Stimulated activated CD8-positive, alpha-beta memory T cell treated with anti-CD3 and anti-CD28 coated beads, Interleukin-4, amount 100 ng/mL, for 1 hour (primary cell): ENCODE measurements at places on chromosomes 11 and 22.

- no peak for DNase-seq
Observed at GRCh38 chr11:47788181-47788580, 21.0 kb upstream of the FNBP4 start.

DNA sequence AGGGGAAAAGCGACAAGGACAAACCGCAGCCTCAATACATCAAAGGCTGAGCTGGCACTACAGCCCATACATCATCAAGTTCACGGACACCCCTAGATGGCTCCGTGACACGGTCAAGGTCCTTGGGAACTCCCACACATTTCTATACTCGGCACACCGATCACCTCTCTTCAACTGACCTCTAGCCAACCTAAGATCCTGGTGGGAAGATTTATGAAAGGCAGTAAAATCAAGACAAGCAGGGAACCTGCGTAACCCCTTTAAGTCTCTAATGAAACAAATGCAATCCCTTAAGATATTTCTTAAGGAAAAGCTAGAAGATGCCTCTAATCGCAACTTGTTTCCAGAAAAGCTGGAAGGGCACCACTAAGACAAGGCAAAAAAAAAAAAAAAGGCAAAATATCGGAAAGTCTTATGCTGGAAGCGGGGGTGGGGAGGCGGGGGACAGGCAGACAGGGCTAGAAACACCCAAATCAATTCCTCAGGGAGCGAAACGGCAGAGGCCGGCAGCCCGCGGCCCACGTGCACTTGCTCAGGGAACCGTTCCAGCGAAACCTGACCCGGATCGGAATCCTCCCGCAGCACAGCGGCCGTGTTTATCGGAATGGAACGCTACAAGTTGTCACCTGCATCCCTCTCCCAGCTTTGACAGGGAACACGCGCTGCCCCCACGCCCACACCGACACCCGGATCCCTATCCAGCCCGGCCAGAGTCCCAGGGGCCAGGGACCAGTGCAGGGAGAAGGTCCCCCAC is 1.4 kb downstream of the ARHGAP20 start:
- DNase-seq: no peak

DNA sequence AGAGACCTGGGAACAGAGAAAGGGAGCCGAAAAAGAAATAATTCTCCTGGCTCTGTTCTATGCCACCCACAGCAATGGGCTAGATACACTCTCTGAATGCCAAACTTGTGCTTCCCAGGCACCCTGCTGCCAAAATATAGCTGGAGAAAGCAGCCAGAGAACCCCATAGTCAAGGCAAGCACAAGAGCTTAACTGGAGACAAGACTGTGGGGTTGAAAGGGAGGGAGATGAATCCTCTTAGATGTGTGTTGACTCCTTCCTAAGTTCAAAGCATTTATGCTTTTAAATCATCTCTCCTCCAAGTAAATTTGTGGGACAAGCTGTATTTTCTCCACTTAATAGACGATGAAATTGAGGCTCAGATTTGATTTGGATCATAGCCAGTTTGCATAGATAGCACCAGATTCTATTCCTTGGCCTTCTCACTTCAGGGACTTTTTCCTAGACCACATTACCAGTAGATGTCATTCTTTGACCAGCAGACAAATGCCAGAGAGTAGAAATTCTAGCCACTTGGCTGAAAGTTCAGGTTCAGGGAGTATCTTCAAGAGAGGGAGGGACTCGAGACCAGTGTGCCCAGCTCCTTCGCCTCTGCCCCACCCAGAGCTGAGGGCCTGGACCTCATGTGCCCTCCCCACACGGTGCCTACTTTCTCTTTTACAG is 16.5 kb upstream of the ETS1 start:
- no peak for DNase-seq

GRCh38 chr11:69499918-69500284 is 18.4 kb downstream of the LINC01488 start:
- no peak for DNase-seq

DNA sequence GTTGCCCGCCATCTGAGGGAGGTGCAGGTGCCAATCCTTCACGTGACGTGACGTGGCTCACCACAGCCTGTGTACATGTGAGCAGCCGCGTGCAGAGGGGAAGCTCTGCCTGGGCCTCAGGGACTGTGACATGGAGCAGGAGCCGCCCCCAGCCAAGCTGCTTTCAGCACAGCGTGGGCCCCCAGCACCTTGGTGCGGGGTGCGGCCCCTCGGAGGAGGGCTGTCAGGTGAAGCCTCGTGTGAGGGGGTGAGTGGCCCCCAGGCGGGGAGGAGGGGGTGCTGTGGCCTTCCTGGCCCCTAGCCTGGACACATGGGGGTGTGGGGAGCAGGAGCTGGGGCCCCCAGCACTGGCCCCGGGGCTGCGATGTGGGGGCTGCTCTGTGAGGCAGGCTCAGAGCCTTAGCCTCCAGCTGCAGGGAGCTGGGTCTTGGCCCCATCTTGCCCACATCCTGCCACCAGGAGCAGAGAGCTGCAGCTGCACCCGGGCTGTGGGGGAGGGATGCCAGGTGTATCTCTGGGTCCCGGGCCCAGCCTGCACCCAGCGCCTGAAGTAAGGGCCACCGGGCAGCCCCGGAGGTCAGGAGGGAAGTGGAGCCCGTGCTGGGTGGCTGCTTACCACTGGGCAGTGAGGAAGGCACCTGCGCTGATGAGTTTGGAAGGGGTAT is at the start of gene ADORA2A:
ADORA2A (plus strand) TSS at position 100 of the 665 bp plus-strand sequence. CDS start 5,806 bp downstream, outside the sequence.
- peak; percentile 58 for DNase-seq

- peak; percentile 52 for DNase-seq
Observed at GRCh38 chr22:46335201-46336118, at the start of gene TRMU. Gene TRMU, plus strand, starts transcription at chr22:46335714. Its CDS starts 51 bp downstream, at chr22:46335765.

GRCh38 chr22:30260682-30261081 is 6.0 kb downstream of the OSM start:
- no peak for DNase-seq

DNA sequence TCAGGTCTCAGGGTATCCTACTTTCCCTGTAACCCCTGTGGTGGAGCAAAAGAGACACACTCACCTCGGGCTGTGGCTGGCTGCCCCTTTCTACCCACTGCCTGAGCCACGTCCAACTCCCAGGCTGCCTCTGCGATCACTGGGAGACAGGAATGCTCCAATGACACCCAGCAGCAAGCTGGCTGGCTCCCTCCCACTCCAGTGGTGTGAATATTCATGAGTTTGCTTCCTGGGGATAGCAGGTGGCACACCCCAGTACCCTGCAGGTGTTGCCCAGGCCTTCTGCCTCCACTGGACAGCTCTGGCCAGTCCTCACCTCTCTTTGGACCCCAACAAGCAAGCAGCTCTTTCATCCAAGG is 9.7 kb downstream of the GAL3ST1 start:
- no peak for DNase-seq

GRCh38 chr11:123241874-123242543 is 47.0 kb upstream of the CLMP start:
- DNase-seq: no peak
